ENCODE measurements at places on chromosomes 5 and 9.

DNA sequence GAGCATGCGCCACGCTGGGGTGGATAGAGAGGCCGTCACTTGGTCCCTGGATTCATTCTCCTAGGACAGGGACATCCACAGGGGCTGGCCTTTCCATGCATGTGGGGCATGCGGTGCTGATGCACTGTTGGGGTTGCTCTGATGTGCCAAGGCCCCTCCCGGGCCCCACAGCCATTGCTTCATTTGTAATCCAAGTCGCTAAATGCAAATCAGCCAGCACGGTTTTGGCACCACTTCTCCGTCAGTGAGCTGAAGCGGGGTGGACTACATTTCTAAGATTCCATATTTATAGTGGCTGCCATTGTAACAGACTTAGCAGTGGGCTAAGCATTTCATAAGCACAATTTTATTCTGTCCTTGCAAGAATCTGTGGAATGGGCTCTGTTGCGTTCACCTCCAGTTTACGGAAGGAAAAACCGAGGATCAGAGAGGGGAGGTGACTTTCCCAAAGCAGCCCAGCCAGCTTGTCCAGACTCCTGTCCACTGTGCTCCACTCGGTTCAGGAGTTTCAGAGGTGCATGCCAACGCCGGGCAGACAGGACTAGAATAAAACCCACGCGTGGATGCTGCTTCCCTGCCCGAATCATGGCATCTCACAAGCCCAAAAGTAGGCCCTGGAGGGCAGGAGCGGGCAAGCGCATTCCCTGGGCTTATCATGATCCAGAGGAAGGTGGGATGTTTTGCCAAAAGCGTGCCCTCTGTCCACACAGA lies 102.6 kb upstream of the COL5A1 start:
- DNase-seq = no peak

DNA sequence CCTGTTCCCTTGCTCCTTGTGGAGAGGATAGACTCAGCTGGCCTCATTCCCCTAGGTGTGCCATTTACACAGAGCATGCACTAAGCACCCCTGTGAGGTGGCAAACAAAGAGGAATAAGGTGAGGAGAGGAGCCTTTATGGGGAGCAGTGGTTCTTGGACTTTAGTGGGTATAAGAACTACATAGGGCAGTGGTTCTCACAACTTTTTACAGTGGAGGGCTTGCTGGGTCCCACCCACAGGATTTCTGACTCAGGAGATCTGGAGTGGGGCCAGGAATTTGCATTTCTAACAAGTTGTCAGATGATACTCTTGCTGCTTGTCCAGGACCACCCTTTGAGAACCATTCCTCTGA lies 42.0 kb downstream of the CSF1R start:
- DNase-seq = no peak

GRCh38 chr5:5018578-5018970 lies 121.6 kb upstream of the ADAMTS16 start:
- DNase-seq = no peak

- DNase-seq = peak; percentile 38
These were observed 141.2 kb upstream of the ASTN2 start for GRCh38 chr9:117555964-117556629.

DNA sequence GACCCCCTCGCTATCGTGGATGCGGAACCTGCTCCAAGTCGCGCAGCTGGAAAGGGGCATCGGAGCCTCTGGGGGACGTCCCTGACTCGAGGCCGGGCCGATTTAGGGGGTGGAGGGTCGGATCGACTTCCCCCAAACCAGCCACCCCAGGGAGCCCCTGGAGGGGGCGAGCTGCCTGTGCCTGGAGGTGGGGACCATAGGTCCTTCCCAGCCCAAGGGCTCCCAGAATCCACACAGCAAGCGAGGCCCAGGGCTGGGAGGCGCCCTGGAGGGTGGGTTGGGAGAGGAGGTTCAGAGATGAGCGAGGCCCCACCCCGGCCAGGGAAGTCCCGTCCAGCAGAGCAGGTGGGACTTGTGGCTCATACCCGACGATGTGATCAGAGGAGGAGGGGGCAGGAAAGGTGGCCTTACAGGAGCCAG lies 147.6 kb downstream of the GAPVD1 start:
- peak; percentile 12 for DNase-seq

DNA sequence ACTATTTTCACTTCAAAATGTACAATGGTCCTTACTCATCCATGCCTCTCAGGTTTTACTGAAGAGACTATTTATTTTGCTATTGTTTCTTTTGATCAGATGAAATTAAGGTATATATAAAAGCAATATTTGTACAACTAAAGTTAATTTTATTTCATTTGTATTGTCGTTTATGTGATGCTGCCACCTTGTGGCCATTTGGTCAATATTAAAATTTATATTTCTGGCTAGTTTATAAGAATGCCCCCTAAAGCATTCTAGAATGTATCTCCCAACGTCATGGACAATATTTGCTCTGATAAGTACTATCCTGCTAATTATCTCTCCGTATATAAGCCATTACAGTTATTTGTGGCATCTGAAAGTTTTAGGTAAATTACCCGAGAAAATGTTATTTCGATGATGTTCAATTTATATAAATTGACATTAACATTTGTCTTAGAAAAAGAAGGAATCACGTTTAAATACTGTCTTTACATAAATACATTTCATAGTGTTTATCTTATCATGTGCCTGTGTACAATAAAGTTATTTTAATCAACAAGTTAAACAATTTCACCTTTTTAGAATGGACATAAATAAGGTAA lies 680.0 kb downstream of the TAF11L14 start:
- no peak for DNase-seq

GRCh38 chr9:82117026-82117811 lies 128.6 kb downstream of the SPATA31D1 start:
- no peak for DNase-seq

DNA sequence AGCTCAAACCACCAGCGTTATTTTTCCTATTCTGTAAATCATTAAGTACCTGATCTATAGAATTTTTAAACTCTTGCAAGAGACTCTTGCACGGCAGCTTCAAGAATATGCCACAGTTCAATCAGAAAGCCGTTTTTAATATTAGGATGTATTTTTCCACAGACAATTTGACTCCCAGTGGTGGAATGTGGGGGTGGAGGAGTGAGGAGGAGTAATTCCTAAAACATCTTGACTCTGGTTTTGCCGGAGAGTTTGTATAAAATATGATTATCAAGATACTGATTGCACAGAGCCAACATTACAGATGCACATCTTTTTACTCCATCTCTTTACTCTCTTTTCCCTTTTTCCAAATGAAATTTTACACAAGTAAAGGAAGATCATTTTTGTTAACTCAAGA lies 288.3 kb downstream of the ENC1 start:
- DNase-seq = no peak

GRCh38 chr9:33137781-33138264 lies 29.3 kb downstream of the B4GALT1 start:
- no peak for DNase-seq

GRCh38 chr5:168609806-168610482 lies 30.8 kb upstream of the PANK3 start:
- no peak for DNase-seq

GRCh38 chr9:4272126-4272525 lies 27.7 kb downstream of the GLIS3 start:
- no peak for DNase-seq

DNA sequence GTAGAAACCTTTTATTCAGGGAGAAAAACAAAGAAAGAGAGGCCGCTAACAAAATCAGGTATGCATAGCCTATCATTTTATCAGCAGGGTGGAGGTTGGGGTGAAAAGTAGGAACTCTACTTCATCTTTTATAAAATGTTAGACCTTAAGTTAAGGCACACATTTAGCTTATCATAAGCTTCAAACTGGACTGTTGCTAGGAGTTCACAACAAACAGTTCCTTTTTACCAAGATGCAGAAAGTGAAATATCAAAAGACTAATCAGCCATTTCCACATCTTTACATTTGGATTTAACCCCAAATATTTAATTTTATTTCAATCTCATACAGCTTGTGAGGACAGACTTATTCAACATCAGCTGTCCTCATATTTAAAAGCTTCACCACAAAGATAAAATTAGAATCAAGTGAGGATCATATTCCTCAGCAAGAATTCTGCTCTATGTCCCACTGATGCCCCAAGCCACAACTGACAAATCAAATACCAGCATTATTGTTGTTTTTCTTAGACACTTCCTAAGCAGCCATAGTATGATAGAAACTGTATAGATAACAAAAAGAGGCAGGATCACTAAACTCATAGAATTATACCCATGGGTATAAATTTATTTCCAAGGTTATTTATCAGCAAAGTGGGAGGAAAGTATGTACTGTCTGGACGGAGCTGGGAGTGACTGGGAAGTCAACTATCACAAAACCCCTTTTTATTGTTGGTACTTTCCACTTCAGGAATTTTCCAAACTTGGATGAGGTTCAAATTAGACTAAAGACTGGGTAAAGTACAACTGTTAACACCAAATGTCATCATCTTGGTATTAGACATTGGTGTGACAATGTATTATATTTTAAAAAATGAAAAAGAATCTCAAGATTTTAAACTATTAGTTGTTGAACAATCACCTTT lies 29.9 kb upstream of the MYOT start:
- DNase-seq = no peak

DNA sequence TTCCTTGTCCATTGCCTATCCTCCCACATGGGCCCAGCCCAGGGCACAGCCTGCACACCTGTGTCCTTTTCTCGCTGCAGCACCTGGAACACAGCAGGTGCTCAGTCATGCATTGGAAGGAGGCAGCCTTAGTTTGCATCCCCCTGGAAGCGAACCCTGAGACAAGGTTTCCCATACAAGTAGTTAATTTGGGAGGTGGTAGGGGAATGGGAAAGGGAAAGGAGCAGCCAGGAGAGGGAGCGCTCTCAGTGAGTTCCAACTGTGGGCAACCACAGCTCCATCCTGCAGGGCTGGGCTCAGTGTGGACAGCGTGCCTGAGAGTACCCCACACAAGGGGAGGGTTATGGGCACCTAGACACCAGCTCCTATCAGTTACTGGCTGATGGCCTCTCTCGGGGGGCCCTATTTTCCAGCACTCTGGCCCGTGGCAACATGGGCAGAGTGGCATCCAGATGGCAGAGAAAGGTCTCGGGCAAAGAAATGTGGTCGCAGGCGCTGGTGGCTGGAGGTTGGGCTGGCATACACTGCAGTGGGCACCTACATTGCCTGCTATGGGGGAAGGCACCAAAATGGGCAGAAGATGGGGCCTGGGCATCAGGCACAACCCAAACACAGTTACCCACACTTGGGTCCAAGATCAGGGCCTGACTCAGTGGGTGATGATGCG lies 50.1 kb downstream of the TSPAN17 start:
- DNase-seq = no peak

GRCh38 chr5:72241346-72242003 lies 78.6 kb downstream of the MRPS27 start:
- DNase-seq = no peak

DNA sequence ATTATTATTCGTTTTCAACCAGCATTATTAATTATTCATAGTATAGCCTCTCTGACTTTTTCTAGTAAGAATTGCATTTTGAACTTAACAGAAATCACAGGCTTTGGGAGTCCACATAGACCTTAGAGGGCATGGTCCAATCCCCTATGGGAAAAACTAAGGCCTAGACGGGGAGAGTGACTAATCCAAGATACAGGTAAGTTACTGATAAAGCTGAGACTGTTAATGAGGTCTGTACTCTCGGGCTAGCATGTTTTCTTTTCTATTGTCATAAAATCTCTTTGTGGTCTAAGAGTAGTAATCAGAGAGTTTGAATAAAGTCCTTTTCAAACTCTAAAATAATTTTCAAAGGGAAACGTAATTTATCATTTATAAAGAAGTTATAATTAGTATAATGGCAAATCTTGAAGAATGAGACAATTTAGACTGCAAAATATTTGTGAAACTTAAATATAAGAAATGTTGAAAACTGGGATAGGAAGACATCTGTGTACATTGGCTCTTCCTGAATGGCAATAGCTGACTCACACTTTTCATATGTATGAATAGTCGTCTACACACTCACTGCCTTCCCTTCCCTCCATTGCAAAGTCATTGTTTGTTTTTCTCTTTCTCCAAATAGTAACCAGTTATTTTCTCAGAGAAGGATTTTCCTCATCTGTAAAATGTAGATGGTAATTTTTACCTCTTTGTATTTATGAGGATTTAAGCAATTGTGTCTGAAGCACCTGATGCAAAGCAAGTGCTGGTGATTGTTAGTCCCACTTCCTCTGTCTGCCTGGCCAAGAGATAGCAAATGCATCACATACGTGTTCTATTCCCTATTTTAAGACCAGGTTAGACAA lies 207.9 kb upstream of the CD180 start:
- DNase-seq = no peak
